ENCODE measurements at places on chromosomes 3 and 15. TPM values are rescaled to one million over a fixed set of nuclear protein-coding genes. Genes with fewer than 3 reads are reported as not detected.

The AP3S2 gene
- total RNA-seq = 51.7 TPM

The PLA2G4E gene
- 0.52 TPM for total RNA-seq

The INKA1 gene
- total RNA-seq = 11.5 TPM

The FBXL2 gene
- total RNA-seq = 7.8 TPM

The ARNT2 gene
- 2.1 TPM for total RNA-seq

The RAD51 gene
- total RNA-seq = 1.6 TPM

The WDR93 gene
- not detected for total RNA-seq

The SHISA5 gene
- total RNA-seq = 32.4 TPM

The SI gene
- not detected for total RNA-seq

The HYAL3 gene
- total RNA-seq = 3.7 TPM

The MYRIP gene
- total RNA-seq = 1.0 TPM

The C3orf22 gene
- total RNA-seq = under 0.01 TPM

The SLC28A1 gene
- 0.52 TPM for total RNA-seq

The SOX14 gene
- total RNA-seq = not detected
